Posterior cingulate gyrus (tissue), 11 donors: ENCODE measurements at places on chromosomes 12 and 14.

DNA sequence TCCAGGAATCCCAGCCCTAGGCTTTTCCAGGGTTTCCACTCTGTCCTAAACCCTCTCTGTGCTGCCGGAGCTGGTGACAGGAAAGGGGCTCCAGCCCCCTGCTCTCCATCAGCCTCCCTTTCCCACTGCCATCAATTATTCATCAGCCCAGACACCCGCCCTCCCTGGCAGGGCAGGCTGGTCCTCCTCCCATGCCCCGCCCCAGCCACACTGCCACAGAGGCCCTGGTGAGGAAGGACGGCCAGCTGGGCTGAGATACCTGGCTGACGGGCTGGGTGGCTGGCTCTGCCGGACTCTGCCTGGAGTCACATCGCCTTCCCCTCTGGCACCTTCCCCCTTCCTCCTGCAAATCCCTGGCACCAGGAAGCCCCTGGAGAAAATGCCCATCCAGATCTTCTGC, 11.9 kb upstream of the SMARCD1 start:
- no peak for DNase-seq

DNA sequence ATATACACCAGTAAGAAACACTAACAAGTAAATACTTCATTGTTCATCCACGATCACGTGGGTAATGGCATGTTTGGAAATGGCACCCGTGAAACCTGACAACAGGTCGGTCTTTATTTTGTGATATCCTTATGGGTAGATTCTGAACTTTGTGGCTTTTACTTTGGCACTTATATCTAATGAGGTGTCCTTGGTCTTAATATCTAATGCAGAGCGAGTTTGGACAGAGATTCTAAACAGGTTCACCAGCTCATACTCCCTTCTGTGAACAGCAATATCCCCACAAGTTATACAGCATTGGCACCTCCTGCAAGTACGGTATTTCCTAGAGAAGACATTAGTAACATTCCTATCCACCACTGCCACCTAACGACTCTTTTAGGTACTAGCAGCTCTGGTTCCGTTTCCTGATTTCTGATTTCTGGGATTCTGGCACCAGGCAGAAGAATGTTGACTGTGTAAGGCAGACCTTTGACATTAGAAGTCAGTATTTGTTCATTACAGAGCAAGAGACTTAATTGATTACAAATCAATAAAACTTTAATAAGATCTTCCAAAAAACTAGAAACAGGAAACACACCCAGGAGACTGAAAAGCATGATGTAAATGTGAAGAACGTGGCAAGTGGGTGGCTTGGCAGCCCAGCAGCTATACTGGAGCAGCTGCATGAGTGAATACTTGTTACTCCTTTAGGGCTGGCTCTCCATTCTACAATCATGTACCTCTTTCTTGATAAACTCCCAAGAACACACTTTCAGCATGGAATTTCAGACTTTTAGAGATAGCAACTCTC, 2.5 kb downstream of the ANG start:
- DNase-seq, result peak; percentile 35

DNA sequence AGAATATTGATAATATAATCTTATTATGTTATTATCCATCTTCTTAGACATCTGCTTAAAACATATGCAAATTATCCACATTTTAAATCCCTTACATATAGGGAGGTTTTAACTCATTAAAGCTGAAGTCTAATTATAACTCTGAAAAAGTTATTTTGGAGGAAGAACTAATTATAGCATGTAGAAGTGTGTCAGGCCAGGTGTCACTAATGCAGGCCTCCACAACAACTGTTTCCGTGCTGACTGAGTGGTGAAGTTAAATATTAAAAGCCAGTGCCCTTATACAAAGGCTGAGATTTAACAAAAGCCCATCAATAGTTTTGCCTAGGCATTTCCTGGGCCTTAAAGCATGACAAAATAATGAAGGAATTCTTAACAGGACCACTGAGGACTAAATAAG, 157.4 kb downstream of the LRRK2 start:
- no peak for DNase-seq

DNA sequence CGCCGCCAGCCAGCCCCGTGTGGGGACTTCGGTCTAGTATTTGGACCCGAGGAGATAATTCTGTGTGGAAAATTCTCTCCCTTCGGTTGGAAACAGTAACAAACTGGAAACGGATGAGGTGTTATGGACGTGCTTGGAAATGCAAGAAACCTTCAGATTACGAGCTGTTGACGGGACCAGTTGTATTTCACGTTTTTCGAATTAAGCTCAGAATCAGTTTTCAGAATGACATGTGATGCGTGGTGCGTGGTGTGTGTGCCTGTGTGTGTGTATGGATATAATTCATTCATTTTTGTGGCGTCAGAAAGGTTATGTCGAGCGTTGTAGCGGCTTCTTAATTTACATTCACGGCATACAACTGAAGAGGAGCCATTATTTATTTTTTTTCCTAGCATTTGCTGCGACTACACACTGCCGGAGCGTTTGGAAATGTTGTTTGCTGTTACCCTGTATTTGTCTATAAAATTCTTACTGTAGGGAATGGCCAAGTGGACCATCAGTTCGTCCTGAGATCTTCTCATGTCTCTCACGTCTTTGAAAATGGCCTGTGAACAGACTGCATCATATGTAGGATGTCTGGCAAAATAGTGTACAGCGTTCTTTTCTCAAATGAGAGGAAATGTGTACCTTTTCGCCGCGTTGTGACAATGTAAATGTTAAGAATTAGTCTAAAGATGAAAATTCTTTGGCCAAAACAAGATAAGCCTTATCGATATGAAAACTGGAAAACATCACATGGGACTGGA, 1.3 kb downstream of the TRAF3 start:
- peak; percentile 9 for DNase-seq

- DNase-seq, result no peak
These were observed 16.7 kb downstream of the SPPL3 start for GRCh38 chr12:120887253-120888043.

DNA sequence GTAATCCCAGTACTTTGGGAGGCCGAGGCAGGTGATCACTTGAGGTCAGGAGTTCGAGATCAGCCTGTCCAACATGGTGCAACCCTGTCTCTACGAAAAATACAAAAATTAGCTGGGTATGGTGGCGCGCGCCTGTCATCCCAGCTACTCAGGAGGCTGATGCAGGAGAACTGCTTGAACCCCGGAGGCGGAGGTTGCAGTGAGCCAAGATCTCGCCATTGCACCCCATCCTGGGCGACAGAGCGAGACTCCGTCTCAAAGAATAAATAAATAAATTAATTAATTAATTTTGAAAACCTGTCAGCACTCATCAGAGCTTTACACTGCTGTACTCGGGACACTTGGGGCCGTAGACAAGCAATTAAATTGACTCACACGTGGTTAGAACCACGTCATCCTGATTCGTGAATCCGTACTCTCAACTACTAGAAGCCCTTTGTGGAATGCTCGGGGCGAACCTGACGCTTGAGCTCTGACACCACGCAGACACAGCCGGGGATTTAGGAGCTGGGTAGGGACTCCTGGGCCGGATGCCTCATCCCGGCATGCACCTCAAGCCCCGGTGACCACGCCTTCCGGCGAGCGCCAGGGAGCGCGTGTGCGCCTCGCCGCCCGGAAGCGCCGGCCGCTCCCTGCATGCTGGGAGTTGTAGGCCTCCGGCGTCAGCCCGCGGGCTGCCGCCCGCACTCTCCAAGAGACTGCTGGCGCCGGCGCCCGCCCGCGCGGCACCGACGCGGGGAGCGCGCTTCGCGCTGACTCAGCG, at the start of gene XPOT:
XPOT (plus strand) TSS at position 686 of the 763 bp plus-strand sequence. CDS start 5,644 bp downstream, outside the sequence.
- peak; percentile 97 for DNase-seq

- no peak for DNase-seq
These were observed 322.6 kb upstream of the TMTC1 start for GRCh38 chr12:30106204-30106965.

DNA sequence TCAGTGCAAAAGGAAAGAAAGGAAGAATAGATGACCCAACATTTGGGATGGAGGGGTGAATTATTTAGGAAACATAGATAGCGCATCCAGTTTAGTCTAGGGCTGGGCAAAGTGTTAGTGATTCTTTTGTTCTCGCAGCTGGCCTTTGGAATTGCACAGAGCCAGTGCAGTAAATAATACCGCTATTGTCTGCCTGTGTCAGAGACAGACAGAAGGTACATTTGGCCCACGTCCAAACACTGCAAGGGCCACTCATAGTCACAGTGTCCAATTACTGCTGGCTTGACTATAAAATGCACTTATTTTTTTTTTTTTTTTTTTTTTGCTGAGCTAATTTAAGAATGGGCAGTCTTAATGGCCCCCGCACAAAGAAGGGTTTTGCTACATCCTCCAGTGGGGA, 638.6 kb downstream of the BCL11B start:
- peak; percentile 64 for DNase-seq

DNA sequence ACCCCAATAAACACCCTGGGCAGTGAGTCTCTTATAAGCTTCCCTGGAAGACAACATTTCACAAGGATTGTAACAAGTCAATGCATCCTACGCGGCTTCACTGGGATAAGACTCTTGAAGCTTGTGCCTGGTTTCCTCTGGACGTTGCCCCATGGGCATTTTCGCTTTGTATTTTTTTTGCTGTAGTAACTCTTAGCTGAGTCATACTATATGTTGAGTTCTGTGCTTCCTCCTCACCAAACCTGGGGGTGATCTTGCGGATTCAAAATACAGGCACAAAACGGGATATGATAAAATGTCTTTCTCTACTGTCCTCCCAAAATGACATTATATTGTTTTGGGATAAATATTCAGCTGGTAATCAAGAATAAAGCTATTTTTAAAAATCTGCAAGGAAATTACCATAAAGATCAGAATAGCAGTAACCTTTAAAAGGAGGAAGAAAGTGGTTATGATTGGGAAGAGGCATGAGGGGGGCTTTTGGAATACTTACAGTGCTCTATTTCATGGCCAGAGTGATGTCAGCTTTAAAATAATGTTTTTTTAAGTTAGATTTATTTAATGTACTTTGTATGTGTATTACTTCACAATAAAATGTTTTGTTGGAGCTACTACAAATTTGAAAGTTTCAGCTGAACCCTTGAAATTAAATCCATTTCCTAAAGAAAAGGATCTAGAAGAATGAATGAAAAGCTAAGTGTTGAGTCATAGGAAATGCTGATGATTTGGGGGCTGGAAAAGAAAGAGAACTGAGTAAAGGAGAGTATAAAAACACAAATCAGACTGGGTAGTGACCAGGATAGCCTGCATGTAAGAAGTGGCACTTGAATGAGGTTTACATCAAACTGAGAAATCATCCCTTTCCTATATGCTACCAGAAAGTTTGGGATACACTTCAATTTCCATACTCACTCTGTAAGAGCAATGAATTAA, 14.7 kb downstream of the BTBD7 start:
- no peak for DNase-seq
